Activated CD8-positive, alpha-beta memory T cell treated with anti-CD3 and anti-CD28 coated beads for 24 hours (primary cell): ENCODE measurements at places on chromosomes 7 and 10.

GRCh38 chr7:110534241-110534931, 556.5 kb upstream of the LRRN3 start:
- DNase-seq: no peak

DNA sequence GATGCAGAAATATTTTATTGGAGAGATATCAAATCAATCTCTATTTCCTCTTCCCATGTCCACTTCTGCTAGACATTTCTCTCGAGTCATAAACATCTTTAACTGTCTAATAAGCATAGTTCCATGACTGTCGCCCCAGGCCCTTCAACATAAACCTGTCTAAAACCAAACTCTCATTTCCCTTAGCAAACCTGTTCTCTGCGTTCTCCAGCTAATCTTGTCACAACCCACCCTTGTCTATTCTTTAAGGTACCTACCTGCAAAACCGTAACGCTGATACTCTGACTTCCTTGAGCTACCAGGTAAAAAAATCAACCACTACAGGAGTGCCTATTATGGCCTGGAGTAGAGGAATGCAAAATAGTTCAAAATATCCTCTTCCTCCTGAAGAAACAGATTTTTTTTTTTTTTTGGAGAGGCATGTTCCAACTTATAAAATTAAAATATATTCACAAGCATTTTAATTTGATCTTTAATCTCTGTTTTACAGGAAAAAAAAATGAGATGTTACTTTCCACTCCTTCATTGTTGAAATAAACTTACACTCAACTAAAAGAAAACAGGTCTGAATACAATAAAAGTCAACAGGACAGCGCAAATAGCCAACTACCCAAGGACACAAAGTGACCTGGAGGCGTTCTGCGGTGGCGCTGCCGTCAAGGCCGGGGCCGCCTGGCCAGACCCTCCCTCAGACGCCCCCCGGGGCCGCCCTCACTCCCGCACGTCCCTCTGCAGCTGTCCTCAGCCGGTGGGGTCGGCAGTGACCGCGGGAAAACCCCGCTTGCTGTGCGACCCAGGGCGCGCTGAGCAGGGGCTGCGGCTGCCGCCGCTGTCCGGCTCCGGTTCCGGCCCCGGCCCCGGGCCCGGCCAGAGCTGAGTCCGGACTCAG, 765 bp downstream of the SLC25A40 start:
- no peak for DNase-seq

GRCh38 chr7:129845972-129846327, 106.8 kb downstream of the UBE2H start:
- no peak for DNase-seq

- no peak for DNase-seq
Observed at GRCh38 chr7:4226524-4226882, 455.6 kb upstream of the FOXK1 start.

DNA sequence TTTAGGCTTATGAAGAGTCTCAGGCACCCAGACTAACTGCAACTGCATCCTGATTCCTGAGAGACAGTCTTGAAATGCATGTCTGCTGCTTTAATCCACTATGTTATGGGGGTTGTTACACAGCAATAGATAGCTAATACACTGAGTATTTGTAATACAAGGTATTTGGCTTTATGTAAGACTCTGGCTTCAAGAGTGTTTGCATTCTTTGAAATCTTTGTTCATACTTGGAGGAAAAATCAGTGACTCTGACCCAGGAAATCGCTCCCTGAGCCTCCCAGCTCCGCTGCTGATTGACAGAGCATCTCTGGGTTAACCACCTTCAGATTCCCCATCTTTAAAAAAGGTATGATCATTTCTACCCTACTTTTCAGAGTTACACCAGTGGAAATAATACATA, 133.9 kb downstream of the MTPAP start:
- DNase-seq: no peak

DNA sequence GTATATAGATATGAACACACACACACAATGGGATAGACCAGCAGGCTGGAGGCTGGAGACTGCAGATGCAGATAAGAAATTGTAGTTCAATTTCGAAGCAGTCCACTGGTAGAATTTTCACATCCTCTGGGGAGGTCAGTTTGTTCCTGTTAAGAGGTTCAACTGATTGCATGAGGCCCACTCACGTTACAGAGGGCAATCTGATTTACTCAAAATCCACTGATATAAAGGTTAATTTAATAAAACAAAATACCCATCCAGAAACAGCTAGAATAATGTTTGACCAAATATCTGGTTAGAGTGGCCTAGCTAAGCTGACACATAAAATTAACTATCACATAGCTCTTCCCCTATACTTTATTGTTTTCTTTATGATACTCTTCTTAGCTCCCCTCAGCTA, 162.9 kb upstream of the SMIM30 start:
- DNase-seq: no peak

- DNase-seq: no peak
Observed at GRCh38 chr10:125549653-125550052, 133.3 kb downstream of the TEX36 start.

GRCh38 chr7:15684111-15684800, 2.2 kb downstream of the MEOX2 start:
- DNase-seq: no peak

DNA sequence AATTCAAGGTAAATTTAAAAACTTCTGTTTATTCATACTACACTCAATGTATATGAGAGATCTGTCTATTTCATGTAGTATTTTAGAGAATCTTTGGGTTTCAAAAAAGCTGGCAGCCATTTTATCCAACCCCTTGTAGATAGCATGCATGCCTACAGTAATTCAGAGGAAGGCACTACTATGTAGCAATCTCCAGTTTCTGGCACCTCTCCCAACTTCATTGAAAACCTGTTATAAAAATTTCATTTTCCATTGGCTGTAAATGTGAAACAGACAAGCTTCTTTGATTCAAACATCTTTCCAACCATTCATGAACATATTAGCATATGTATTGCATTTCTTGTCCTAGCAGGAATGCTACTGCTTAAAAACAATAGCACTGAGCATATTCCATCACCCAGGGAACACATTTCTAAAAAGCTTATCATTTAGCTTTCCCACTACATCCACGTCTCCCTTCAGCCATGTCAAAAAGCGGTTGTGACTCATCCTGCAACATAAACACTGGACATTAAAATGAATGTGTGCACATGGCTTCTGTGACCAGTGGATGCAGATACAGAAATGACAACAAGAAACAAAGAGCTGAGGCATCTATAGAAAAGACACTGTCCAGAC, 330.4 kb upstream of the AOAH start:
- no peak for DNase-seq

DNA sequence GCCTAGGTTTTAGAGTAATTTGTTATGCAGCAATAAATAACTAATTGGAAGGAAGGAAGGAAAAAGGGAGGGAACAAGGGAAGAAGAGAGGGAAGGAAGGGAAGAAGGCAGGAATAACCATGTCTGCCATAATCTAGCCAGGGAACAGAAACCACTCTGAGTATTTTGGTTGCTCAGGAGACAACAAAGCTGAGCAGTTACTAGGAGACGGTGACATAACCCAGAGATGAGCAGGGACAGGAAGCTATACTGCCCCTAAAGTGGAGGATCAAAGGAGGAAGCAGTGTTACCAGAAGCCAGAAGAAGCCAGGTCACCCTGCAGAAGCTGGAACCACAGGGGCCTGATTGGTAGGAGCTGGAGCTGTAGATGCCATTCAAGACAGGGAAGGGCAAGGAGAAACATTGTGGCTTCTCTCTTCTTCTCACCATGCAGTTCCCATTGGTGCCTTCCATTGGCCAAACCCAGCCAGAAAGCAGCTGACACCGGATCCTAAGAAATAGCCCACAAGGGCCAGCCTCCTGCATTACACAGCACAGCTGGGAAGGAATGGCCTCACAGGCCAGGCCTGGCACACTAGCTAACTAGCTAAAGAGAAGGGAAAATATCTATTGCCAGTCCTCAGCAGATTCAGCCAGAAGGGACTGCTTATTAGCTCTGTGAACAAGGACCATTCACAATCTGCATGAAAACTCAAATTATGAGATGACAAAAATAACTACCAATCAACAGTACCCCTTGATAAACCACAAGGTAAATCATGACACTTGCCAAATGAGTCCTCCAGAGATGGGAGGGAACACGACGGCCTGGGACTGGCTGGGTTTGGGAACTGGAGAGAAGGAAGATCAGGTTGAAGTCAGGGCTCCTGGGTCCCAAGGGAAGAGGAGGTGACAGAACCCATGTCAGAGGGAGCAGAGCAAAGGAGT, 184.5 kb upstream of the NFE2L3 start:
- DNase-seq: no peak

- DNase-seq: no peak
Observed at GRCh38 chr7:14666913-14667312, 235.6 kb downstream of the DGKB start.

GRCh38 chr10:104441329-104442000, 87.8 kb downstream of the CFAP58 start:
- DNase-seq: no peak

- no peak for DNase-seq
Observed at GRCh38 chr10:69902835-69903535, 101.3 kb downstream of the COL13A1 start.

DNA sequence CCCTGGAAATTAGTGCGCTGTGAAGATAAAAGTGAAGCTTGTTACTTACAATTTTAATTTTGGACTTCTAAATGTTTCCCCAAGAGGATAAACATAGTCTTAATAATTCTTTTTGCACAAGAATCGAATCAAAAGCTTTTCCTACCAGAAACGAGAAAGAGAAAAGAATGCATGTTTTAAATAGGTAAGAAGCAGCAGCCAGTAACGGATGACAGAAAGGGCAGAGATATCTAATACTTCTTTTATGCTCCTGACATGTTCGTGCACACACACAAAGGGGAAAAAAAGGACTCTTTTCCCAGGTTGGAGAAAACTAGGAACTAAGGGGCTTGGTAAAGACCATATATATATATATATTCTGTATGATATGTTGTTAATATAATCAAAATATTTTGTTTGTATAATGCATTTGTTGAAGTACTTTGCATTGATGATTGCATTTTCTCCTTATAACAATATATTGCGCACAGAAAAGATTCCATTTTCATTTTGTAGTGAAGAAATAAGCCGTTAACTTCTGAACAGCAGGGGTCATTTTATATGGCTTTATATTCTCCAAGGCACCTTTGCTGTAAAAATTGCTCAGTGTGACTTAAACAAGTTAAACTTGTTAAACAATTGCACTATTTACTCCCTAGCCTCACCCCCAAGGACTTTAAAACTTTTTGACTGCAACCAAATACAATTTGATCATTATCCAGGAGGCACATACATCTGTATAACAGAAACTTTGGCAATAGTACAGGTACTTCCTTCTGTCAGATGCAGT, 2.2 kb downstream of the PRKAR2B start:
- no peak for DNase-seq

DNA sequence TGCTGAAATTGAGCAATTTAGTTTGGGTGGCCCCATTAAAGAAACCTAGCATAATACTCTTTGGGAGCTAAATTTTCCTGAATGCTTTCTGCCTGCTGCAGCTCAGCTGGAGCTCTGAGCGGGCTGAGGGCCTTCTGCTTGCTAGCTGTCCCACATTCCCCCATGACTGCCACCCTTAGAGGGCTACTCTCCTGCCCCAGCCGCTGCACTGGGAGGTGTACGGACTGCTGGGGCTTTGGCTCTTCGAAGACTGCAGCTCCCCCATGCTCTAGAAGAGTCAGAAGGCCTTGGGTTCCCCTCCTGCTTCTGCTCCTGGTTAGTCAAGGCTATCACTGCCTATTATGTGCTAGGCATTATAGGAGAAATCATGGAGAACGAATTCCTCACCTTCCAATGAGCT, 31.5 kb downstream of the BLVRA start:
- DNase-seq: peak; percentile 26

DNA sequence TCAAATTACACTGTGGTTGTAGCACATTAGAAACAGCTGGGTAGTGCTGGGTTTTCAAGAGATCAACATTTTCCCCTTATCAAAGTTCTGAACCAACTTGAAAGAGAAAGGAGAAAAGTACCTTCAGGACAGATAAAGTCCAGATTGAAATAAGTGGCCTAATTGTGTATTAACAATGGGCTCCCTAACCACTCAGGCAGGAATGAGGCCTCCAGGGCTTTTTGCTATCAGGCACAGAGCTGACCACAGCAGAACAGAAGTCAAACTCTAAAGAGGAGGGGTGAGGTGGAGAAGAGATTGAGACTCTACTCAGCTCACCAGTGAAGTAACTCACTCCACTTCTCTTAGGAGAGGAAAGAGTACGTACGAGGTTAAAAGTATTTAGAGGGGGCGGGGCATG, 394.1 kb upstream of the PHF14 start:
- no peak for DNase-seq

GRCh38 chr7:11130012-11130411, 156.3 kb downstream of the PHF14 start:
- DNase-seq: no peak

DNA sequence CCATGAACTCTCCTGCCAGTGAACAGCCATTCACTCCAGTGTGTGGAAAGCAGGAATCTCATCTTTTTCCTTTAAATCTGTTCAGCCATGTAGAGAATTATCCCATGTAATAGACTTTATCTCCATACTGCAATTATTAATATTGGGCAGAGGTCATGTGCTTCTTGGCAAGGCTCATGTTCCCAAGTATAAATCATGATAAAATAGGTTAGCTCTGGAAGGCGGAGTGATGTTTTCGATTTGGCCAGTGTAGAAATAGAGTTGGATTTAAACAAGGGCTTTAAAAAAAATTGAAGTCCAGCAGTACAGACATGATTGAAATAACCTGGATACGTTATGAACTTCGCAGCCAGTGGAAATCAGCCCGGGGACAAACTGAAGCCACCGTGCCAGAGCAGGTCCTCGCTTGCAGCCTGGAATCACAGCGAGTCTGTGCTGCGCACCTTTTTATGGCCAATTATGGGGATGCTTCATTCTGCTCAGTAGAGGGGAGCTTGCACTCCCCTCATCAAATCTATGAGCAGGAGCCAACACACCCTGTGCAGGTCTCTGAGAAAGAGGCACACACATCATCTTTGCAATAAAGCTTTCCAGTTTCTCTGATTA, 654.0 kb upstream of the MKI67 start:
- no peak for DNase-seq

- no peak for DNase-seq
Observed at GRCh38 chr10:48900371-48900801, 39.3 kb downstream of the LRRC18 start.

DNA sequence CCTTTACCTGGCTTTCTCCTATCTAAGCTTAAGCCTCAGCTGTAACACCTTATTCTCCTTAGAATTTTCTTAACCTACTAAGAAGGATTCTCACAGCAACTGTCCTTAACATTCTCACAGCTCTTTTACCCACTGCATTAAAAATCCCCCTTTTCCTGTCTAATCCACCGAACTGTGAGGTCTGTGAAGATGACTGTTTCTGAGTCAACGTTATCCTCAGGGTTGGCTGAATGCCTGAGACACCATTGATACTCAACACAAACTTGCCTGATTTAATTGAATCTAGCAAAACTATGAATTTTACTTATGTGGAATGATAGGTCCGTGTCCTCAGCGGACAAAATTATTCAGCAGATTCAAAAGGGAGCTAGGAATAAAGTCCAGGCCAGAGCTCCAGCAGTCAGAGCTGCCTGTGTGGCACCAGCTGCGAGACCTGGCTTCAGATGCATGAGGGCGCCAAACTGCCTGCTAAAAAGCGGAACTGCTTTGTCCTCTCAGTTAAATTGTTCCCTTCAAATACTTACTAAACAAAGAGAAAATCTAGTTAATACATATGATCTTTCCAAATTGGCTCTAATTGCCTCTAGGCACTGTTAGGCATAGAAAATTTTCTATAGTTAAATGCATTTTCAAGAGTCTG, 33.4 kb upstream of the VWDE start:
- DNase-seq: no peak
